Epithelial cell of esophagus (primary cell): ENCODE measurements at places on chromosomes 3 and 15.

GRCh38 chr3:6281662-6282061 lies 579.3 kb upstream of the GRM7 start:
- DNase-seq: no peak

GRCh38 chr15:78175330-78175729 lies 26.2 kb downstream of the IDH3A start:
- DNase-seq: no peak

DNA sequence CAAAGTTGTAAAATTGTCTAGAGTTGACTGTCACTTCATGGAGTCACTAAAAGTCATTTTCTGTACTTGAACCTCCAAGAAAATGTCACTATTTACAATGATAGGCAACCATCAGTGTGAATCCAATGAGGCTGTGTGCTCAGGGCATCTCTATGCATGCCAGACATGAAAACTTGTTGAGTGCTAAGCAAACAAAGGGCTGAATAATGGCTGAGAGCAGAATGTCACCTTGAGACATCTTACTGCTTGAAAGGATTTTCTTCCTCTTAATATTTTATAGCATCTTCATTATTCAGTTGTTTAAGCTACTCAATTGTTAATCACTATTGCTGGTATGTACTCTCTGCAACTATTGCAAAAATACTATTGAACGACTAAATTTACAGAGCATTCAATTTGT lies 184.7 kb downstream of the PLCH1 start:
- no peak for DNase-seq

GRCh38 chr3:120599211-120599610 lies 3.1 kb downstream of the NDUFB4 start:
- DNase-seq: no peak

DNA sequence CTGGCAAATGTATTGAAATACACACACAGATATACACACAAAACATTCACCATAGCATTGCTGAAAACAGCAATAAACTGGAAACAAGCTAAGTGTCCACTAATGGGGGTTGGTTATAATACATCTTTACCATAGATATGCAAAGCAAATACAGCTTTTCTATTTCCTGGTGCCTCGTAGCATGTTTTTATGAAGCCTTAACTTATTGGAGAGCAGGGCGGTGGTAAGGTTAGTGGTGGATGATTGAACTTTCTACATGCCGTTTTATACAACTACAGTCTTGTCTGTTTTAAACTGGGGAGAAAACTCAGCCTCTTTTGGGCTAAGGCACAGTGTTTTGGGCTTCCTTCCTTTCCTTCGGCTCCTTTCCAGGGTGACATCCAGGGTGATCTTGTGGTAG lies 104.5 kb downstream of the NR2F2 start:
- DNase-seq: no peak

GRCh38 chr15:63462088-63462487 lies 42.3 kb upstream of the USP3 start:
- DNase-seq: no peak

DNA sequence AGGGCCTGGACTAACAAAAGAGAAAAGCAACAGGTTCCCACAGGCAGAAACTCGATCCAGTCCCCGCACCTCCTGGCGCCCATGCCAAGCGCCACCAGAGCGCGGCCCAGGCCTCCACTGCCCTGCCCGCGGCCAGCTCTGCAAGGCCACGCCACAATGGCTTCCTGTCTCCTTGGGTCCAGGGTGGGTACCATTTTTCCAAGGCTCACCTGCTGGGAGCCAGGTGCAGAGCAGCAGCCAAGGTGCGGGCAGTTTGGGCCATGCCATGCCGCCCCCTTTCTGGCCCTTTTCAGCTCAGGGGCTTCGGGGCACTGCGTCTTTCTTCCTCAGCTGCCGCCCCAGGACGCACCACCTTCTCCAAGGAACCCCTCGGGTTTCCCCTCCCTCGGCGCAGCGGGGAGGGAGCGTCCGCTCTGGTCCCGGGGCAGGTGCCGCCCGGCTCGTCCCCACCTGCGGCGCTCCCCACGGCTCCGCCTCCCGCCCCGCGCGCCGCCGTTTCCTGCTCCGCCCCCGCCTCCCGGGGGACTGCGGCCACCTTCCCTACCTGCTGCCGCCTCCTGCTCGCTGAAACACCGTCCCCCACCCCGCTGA lies at the start of gene ILDR1:
TSS of gene ILDR1 (minus strand) at position 437 of the 591 bp plus-strand sequence. CDS start at position 267, 170 bp downstream.
- peak; percentile 37 for DNase-seq

DNA sequence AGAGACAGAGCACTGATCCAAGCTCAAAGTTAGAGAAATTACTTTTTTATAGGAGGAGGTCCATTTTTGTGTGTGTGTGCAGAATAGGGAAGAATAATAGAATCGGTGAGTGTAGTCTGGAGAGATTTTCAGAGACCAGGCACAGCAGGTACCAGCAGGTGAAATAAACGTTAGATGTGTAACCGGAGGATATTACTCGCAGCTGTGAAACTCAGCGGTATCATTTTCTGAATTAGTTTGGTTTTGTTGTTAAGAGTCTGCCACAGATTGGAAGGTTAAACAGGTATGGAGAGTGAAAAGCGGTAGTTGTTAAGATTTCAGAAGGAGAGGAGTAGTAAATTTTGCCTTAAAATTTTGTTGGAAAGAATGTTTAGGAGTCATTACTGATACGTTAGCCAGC lies 69.9 kb downstream of the RGMA start:
- DNase-seq: no peak

- no peak for DNase-seq
Observed at GRCh38 chr3:74127256-74127655, 487.2 kb downstream of the CNTN3 start.
